ENCODE measurements at places on chromosomes 7 and 10. TPM values are rescaled to one million over a fixed set of nuclear protein-coding genes. Genes with fewer than 3 reads are reported as not detected.

DNA sequence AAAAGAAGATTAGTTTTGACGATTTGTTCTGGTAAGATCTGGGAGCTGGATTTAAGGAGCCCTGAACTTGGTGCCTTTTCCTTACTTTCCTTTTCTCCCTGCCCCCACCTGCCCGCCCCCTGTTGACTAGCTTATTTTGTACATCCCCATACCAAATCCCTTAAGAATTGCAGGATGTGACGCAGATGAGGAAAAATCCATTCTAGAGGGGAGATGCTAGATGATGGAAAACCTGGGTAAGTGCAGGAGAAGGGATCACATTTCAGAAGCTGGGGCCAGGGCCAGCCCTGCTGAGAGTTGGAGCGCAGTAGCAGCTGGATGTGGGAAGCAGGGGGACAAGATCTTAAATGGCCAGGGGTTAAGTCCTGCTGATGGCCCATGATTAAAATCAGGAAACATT is 93.9 kb downstream of the CCDC3 start:
- no peak overlapping the region for H3K4me3 ChIP-seq
- H3K36me3 ChIP-seq, result no peaks in the 10 kb centered on the region
- H3K27ac ChIP-seq, result no peak overlapping the region
- DNase-seq, result no peak
- H3K27me3 ChIP-seq, result no peaks in the 10 kb centered on the region

Gene LDB3
- total RNA-seq, result under 0.01 TPM

DNA sequence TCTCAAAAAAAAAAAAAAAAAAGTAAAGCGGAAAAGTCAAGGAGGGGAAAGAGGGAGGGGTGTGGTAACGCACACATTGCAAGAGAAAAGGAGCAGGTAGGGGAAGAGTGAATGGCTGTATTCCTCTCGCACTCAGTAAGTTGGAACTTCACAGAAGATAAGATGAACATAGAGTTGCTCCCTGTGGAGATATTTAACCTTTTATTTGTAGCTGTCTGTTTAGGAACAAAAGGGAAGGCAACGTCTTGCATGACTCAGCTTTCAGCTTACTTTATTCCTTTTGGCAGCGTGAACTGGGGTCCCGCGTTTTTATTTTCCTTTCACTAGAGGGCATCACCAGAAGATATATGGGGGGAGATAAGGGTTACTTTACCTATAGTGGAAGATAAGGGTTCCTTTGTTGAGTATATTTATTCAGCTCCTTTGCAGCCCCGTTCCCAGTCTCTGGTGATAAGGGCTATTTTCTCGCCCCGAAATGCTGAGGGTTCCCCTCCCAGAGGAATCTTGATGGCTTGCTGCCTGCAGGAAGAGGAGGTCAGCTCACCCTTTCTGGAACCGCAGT is 78.5 kb downstream of the APBB1IP start:
- H3K36me3 ChIP-seq, result peaks cover 43% of the 10 kb centered on the region
- no peaks in the 10 kb centered on the region for H3K27me3 ChIP-seq
- H3K27ac ChIP-seq, result no peak overlapping the region
- H3K4me3 ChIP-seq, result no peak overlapping the region
- peak; percentile 7 for DNase-seq

DNA sequence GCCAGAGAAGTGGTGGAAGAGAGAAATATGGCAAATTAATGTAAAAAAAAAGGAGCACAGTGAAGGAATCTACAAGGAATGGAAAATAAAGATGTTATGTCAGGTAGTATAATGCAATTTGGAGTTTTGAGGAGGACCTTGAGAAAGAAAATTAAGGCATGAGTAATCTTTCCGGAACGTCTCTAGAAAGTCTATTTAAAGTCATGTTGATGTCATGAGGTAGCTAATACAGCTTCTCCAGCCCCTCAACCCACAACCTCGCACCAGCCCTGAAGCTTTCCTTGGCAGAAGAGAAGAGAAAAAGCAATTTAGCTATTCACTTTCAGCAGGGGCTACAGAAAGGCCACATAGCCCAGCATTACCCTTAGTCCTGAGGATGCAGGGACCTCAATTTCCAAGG is 22.5 kb downstream of the TRDMT1 start:
- no peaks in the 10 kb centered on the region for H3K27me3 ChIP-seq
- H3K4me1 ChIP-seq, result peaks cover 26% of the 10 kb centered on the region
- no peak overlapping the region for H3K27ac ChIP-seq
- DNase-seq, result peak; percentile 58

- H3K36me3 ChIP-seq, result peaks cover 76% of the 10 kb centered on the region
- H3K4me3 ChIP-seq, result no peak overlapping the region
- H3K27me3 ChIP-seq, result no peaks in the 10 kb centered on the region
- H3K27ac ChIP-seq, result peak overlapping the region; percentile 27
- H3K4me1 ChIP-seq, result peaks cover 11% of the 10 kb centered on the region
- DNase-seq, result peak; percentile 31
Measured at GRCh38 chr7:116912269-116912909, 40.9 kb upstream of the ST7 start.

Gene NXPH1
- not detected for total RNA-seq

GRCh38 chr7:14841086-14841485 is 61.5 kb downstream of the DGKB start:
- H3K4me1 ChIP-seq, result peaks cover 53% of the 10 kb centered on the region
- H3K4me3 ChIP-seq, result no peak overlapping the region
- H3K27ac ChIP-seq, result no peak overlapping the region
- no peaks in the 10 kb centered on the region for H3K36me3 ChIP-seq
- no peaks in the 10 kb centered on the region for H3K27me3 ChIP-seq

- peak; percentile 82 for DNase-seq
- H3K4me3 ChIP-seq, result 0 out of 2 replicates have a peak overlapping the region, but pooled peaks have one; percentile 10
- no peaks in the 10 kb centered on the region for H3K36me3 ChIP-seq
- peaks cover 18% of the 10 kb centered on the region for H3K4me1 ChIP-seq
- no peaks in the 10 kb centered on the region for H3K27me3 ChIP-seq
Measured at GRCh38 chr7:116258734-116259133, 48.4 kb downstream of the TES start.

Gene PRLHR
- not detected for total RNA-seq

- H3K4me1 ChIP-seq, result peaks cover 4% of the 10 kb centered on the region
- H3K27me3 ChIP-seq, result no peaks in the 10 kb centered on the region
- no peaks in the 10 kb centered on the region for H3K36me3 ChIP-seq
- H3K27ac ChIP-seq, result no peak overlapping the region
Measured at GRCh38 chr7:5489991-5490536, 66.4 kb upstream of the TNRC18 start.

- no peaks in the 10 kb centered on the region for H3K36me3 ChIP-seq
- H3K4me3 ChIP-seq, result no peak overlapping the region
- H3K27ac ChIP-seq, result no peak overlapping the region
- H3K4me1 ChIP-seq, result no peaks in the 10 kb centered on the region
- no peaks in the 10 kb centered on the region for H3K27me3 ChIP-seq
Measured at GRCh38 chr10:7054915-7055314, 355.9 kb downstream of the SFMBT2 start.

- no peaks in the 10 kb centered on the region for H3K27me3 ChIP-seq
- H3K4me1 ChIP-seq, result peaks cover 11% of the 10 kb centered on the region
- 0 out of 2 replicates have a peak overlapping the region, but pooled peaks have one; percentile 23 for H3K4me3 ChIP-seq
- no peaks in the 10 kb centered on the region for H3K36me3 ChIP-seq
- DNase-seq, result peak; percentile 96
Measured at GRCh38 chr10:119441151-119441821, 101.2 kb downstream of the RGS10 start.

- H3K36me3 ChIP-seq, result no peaks in the 10 kb centered on the region
- H3K27me3 ChIP-seq, result no peaks in the 10 kb centered on the region
- no peaks in the 10 kb centered on the region for H3K4me1 ChIP-seq
- DNase-seq, result no peak
Measured at GRCh38 chr10:12899546-12899945, 102.0 kb downstream of the CCDC3 start.

DNA sequence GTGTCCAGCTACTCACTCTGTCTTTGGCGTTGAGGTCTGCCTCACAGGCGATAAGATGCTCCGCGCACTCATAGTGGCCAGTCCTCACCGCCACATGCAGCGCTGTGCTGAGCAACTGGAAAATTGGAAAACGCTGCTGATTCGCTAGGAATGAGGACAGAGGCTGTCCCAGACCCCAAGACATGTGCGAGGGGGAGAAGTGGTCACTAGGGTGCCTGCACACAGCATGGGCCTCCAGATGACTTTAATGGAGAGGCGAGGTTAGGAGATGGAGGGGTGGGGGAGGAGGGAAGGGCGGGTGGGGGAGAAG is 5.2 kb downstream of the ANKRD1 start:
- H3K27ac ChIP-seq, result no peak overlapping the region
- no peak overlapping the region for H3K4me3 ChIP-seq
- no peak for DNase-seq
- no peaks in the 10 kb centered on the region for H3K27me3 ChIP-seq

GRCh38 chr10:102119417-102120141 is 589 bp downstream of the LDB1 start:
- H3K4me3 ChIP-seq, result peak overlapping the region; percentile 91
- DNase-seq, result peak; percentile 69
- no peaks in the 10 kb centered on the region for H3K27me3 ChIP-seq

DNA sequence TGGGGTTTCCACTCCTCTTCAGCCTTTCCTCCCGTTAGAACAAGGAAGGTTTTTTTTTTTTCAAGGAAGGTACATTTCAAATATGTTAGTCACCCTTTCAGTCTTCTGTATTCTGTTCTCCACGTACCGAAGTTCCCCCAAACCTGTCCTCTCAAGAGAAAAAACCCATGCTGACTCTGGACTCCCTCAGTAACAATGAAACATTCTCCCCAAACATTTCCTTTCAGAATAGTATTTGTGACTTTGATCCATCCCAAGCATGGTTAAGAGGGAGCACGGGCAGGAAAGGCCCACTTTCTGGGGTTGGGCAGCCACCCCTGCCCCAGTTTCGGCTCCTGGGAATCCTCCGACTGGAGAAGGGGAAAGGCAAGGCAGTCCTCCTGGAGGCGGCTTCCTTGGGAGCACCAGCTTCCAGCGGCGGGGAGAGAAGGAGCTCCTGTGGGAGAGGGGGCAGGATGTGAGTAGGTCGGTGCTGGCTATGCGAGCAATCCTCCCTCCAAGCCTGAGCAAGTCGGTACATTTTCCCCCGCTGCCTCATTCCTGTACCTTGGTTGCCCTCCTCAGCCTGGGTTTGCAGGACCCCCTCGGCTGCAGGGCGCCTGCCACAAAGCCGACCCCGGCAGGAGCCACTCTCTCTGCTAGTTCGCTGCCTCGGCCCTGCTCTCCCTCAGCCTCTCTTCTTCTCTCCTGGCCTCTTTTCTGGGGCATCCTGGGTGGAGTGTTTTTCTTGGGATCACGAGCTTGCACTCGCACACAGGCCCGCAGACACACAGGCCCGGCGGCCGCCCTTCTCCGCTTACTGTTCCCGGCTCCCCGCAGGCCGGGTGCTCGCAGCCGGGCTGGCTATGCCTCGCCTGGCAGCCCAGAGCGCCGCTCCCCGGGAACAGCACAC is 2.1 kb upstream of the HOXA1 start:
- H3K4me1 ChIP-seq, result peaks cover 13% of the 10 kb centered on the region
- peak overlapping the region; percentile 90 for H3K27ac ChIP-seq
- peak; percentile 76 for DNase-seq
- peaks cover 18% of the 10 kb centered on the region for H3K36me3 ChIP-seq

Gene COL26A1
- 1.6 TPM for total RNA-seq

- no peaks in the 10 kb centered on the region for H3K36me3 ChIP-seq
- no peaks in the 10 kb centered on the region for H3K27me3 ChIP-seq
- H3K4me3 ChIP-seq, result no peak overlapping the region
- H3K27ac ChIP-seq, result no peak overlapping the region
Measured at GRCh38 chr7:68183176-68183575, 1186.5 kb downstream of the TYW1 start.

DNA sequence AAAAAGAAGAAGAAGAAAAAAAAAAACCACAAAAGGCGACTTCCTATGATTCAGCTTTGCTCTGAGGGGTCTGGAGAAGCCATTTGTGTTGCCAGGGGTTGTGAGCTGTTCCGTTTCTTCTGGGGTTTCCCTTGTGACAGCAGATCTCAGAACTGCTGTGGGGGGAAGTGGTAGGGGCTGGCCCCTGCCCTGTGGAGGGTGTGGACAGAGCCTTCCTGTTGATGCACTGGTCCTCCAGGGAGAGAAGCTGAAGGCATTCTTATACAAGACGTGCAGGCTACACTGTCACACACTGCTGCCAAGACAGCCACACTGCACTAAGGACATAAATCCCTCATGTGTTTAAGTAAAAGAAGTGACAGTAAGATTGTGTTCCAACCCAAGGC is 17.3 kb upstream of the CSGALNACT2 start:
- H3K27me3 ChIP-seq, result no peaks in the 10 kb centered on the region
- no peaks in the 10 kb centered on the region for H3K36me3 ChIP-seq
- H3K4me1 ChIP-seq, result no peaks in the 10 kb centered on the region
- DNase-seq, result no peak
- H3K27ac ChIP-seq, result no peak overlapping the region

GRCh38 chr7:136039577-136040345 is 62.6 kb upstream of the MTPN start:
- H3K27me3 ChIP-seq, result no peaks in the 10 kb centered on the region
- no peak for DNase-seq
- H3K4me1 ChIP-seq, result no peaks in the 10 kb centered on the region
- no peak overlapping the region for H3K27ac ChIP-seq

- no peaks in the 10 kb centered on the region for H3K36me3 ChIP-seq
- DNase-seq, result peak; percentile 32
- no peak overlapping the region for H3K27ac ChIP-seq
Measured at GRCh38 chr10:14513123-14513522, 182.4 kb upstream of the FRMD4A start.

Gene FEZF1
- not detected for total RNA-seq

DNA sequence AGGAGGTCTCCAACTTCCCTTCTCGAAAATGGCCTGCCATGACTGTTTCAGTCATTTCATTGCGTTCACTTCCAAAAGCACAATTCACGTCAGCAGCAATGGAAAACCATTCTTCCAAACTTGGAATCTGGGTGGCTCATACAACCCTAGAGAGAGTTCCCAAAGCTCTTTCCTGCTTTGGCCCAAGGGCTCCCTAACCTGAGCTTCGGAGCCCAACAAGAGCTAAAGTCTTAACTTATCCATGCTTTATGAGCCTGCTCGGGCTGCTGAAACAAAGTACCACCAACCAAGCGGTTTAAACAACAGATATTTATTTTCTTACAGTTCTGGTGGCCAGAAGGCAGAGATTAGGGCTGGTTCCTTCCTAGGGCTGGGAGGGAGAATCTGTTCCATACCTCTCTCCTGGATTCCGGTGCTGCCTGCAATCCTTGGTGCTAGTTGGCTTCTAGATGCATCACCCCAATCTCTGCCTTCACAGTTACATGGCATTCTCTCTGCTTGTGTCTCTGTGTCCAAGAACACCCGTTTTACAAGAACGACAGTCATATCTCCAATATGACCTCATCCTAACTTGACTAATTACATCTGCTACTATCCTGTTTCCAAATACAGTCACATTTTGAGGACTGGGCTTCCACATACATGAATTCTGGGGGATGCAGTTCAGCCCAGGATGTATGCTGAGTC is 33.5 kb downstream of the CAMK2B start:
- no peaks in the 10 kb centered on the region for H3K4me1 ChIP-seq
- H3K27me3 ChIP-seq, result peaks cover 41% of the 10 kb centered on the region
- no peak overlapping the region for H3K4me3 ChIP-seq
- no peak overlapping the region for H3K27ac ChIP-seq
- no peaks in the 10 kb centered on the region for H3K36me3 ChIP-seq

GRCh38 chr10:84179059-84179710 is 5.6 kb downstream of the GPR15LG start:
- H3K36me3 ChIP-seq, result no peaks in the 10 kb centered on the region
- no peaks in the 10 kb centered on the region for H3K27me3 ChIP-seq
- H3K4me3 ChIP-seq, result no peak overlapping the region
- H3K4me1 ChIP-seq, result no peaks in the 10 kb centered on the region
- no peak overlapping the region for H3K27ac ChIP-seq
- DNase-seq, result peak; percentile 92

GRCh38 chr7:120799147-120799546 is 58.8 kb downstream of the TSPAN12 start:
- H3K27ac ChIP-seq, result no peak overlapping the region
- H3K36me3 ChIP-seq, result no peaks in the 10 kb centered on the region
- no peak for DNase-seq
- H3K27me3 ChIP-seq, result no peaks in the 10 kb centered on the region
- H3K4me1 ChIP-seq, result peaks cover 4% of the 10 kb centered on the region

- no peaks in the 10 kb centered on the region for H3K4me1 ChIP-seq
- no peaks in the 10 kb centered on the region for H3K36me3 ChIP-seq
- no peak overlapping the region for H3K4me3 ChIP-seq
- H3K27me3 ChIP-seq, result no peaks in the 10 kb centered on the region
Measured at GRCh38 chr7:114026486-114027089, 107.8 kb upstream of the PPP1R3A start.
